GM13976 (cell line): ENCODE measurements at places on chromosomes 16 and 17.

GRCh38 chr16:3980253-3981111, 100.0 kb upstream of the CREBBP start:
- DNase-seq = no peak

GRCh38 chr17:80315517-80316182, 55.0 kb downstream of the RNF213 start:
- DNase-seq = no peak

DNA sequence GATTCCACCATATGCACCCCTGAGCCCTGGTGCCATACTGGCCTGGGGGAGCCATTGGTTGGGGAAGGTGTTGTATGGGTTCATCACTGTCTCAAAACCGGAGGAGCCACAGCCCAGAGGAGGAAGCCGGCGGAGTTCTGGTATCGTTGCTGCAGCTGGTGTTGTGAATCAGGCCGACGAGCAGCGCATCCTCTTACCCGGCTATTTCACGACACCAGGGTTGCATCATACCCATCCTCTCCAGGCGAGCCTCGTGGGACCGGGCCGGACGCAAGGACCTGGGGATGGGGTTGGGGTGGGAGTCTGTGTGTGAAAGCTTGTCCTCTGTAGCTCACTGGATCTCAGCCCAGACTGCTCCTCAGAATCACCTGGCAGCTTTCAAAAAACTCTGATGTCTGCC, 6.6 kb upstream of the SLC12A3 start:
- DNase-seq = no peak

DNA sequence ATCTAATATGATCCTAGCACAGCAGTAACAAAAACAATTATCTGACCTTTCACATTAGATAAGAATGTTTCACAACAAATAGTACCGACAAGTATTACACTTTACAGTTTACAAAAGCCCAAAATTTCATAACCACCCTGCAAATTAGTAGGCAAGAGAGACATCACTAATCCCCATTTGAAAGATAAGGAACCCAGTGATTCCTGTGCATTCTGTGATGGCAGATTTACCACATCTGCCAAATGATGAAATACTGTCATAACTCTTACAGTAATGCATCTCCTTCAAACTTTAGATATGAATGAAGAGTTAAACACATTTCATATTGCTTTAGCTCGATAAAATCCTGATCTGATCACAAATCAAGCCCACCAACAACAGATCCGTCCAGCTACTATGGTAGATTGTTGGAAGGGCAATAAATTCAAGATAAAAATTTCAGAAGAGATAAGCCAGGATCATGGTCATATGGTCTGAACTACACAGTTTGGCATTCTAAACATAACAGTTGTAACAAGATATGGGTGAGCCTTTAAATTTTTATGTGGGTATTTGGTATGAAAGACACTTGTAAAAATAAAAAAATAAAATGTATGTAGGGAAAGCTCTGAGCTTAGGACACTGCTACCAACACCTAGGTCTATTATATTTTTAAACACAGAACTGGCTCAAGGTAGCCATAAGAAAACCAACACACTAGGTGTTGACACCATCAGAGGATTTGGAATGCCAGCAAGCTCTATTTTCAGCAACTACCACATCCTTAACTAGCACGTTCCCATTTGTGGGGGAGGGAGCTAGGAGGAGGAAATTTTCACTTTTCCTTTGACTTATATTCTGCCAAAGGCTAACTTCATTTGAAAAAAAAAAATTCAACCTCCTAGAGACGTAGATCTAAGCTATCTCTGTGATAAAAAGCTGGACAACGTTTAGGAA, 9.3 kb downstream of the YWHAE start:
- no peak for DNase-seq

DNA sequence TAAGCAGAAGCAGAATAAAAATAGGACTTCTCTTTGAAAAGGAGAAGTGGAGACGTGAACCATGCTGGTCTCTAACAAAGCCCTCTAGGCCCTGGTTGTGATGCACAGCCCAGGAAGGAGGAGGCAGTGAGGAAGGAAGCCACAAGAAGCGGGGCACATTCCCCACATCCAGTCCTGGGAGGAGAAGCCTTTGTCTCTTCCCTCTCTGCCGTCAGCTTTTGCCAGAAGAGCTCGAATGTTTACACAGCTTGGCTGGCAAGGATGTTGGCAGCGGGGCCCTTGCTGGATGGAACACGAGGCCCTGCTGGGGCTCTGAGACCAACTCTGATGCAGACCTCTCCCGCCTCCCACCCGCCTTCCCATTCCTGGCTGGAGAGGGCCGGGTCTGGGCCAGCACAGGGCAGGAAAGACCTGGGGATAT, 91.3 kb downstream of the MAF start:
- DNase-seq = no peak

- peak; percentile 71 for DNase-seq
These were observed 36.4 kb downstream of the CDK5R1 start for GRCh38 chr17:32523017-32523680.

- no peak for DNase-seq
These were observed 435.1 kb upstream of the GOT2 start for GRCh38 chr16:59169168-59169567.

DNA sequence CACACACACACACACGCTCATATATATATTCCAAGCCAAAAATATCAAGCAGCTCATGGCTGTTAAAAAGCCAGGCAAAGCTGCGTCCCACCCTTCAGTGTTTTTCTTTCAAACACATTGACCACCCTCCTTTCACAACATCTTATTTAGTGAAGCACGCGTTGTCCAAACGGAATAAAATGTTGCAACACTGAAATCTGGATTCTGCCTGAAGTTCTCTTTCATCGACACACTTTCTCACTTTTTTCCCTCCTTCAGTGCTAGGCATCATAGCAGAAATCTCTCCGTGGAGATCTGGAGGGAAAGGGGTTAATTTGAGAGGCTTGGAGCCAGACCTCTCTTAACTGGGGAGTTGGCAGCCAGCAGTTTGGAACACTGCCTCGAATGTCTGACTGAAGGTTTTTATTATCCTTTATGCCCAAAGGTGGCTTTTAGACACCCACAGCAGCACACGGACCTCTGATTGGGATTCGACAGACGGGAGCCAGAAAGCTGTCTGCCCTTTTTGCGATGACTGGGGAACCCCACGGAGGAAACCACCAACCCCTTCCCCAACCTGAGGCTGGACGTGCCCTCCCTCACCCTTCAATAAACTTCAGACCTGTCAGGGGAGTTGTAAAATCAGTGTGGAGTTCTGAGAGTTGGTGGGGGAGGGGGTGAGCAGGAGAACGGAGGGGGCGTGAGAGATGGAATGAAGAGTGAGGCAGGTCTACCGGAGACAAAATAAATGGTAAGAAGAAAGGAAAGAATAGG, 833.6 kb upstream of the SOX9 start:
- DNase-seq = no peak

GRCh38 chr17:610276-610675, 104.4 kb downstream of the VPS53 start:
- no peak for DNase-seq

GRCh38 chr17:64245218-64246145, 17.6 kb downstream of the TEX2 start:
- no peak for DNase-seq

DNA sequence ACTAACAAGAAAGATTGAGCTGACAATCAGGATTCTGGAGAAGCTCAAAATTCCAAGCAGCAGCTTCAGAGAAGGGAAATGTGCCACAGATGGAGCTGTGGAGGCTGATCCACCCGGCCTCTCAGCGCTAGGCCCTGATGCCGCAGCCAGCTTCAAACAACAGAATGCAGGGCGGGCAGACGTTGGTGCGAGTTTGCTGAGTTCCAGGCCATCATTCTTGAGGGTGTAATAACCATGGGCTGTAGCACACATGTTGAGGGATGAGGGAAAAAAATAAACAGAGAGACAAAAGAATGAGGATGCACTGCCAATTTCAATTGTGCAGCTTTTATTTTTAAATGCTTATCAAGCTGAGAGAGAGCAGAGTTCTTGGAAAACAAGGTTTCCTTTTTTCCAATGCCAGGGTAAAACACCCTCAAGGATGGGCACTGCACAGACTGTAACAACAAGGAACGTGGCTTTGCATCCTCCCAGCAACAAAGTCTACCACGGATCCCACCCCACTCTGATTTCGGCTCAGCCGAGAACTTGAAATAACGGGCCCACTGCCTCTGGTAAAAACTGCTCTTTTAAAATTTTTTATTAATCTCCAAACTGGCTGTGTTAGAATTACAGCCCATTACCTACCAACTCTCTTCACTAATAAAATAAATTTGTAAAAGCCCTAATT, 90.2 kb downstream of the SMG6 start:
- no peak for DNase-seq

- DNase-seq = no peak
These were observed 38.7 kb upstream of the DNAH9 start for GRCh38 chr17:11559601-11560000.

DNA sequence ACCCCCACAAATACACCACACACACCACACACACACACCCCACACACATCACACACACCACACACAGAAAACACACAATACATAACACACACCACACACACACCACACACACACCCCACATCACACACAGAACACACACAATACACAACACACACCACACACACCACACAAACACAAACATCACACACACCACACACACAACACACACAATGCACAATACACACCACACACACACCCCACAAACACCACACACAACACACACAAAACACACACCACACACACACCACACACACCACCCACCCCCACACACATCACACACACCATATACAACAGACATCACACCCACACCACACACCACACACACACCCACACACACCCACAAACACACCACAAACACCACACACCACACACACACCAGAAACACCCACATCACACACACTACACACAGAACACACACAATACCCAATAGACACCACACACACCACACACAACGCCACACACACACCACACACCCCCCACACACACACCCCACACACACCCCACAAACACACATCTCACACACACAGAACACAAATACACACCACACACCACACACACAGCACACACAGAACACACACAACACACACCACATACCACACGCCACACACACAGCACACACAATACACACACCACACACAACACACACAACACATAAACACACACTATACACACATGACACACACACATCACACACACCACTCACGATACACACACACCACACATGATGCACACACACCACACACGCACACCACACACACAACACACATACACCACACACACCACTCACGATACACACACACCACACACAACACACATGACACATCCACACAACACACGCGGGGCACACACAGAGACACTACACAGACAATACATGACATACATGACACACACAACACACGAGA, 11.0 kb upstream of the GCGR start:
- no peak for DNase-seq

DNA sequence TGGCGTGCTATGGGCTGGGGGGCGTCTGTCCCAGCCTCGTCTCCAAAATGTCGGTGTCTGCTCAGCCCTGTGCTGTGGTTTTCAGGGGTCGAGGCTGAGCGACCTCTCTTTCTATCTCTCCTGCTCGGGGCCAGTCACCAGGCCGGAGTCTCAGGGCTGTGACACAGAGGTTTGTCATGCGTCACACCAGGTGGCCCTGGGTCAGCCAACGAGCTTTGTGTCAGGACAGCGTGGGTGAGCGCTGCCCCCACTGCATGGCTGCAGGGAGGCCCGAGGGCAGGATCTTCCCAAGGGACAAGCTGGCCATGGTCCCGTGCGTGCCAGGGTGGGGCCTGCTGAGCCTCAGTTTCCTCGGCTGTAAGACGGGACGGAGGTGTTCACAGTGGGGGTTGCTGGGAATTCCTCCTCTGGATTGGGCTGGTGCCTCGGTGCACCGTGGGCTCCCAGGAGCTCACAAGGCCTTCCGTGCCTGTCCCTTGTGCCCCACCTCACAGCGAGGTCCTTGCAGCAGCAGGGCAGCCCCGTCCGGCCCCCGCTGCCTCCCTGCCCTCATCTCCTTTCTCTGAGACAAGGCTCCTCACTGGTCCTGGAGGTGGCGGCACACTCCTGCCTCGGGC, 50.5 kb downstream of the CBFA2T3 start:
- no peak for DNase-seq

- peak; percentile 92 for DNase-seq
These were observed 1.1 kb upstream of the TRPV3 start for GRCh38 chr17:3558603-3559269.

GRCh38 chr16:62732092-62732491, 695.9 kb upstream of the CDH8 start:
- no peak for DNase-seq

GRCh38 chr16:81526935-81527334, 82.3 kb downstream of the CMIP start:
- no peak for DNase-seq

DNA sequence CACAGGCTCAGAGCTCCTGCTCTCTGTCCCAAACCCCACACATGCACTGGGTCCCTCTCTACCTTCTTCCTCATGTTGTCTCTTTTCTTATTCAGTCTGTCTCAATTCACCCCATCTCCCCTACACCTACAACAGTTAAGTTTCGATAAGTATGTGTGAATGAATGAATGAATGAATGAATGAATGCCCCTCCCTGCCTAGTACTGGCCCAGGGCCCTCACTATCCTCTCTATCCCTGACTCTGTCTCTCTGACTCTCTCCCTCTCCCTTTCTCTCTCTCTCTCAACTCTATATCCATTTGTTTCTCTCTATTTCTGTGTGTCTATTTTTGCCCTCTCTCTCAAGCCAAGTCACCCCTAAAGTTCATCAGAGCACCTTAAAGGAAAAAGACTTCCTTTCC, 6.7 kb upstream of the KRT9 start:
- DNase-seq = no peak

DNA sequence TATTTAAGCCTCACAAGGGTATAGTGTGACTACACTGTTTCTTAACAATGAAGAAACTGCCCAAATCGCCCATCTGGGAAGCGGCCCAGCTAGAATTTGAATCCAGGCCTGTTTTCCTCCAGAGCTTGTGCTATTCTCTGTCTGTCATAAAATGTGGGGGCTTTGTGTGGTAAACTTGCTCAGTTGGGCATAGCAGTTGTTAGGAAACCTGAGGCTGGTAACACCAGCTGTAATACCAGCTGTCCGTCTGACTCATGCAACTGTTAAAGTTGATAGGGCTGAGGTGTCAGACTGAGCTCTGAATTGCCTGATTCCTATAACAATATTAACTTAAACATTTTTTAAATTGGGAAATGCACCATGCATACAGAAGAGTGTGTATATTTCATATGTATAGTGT, 9.3 kb downstream of the NOD2 start:
- no peak for DNase-seq
